ENCODE measurements at places on chromosomes 11 and 22.

- no peak for DNase-seq
These were observed 9.4 kb downstream of the CNGA4 start for GRCh38 chr11:6248248-6248647.

DNA sequence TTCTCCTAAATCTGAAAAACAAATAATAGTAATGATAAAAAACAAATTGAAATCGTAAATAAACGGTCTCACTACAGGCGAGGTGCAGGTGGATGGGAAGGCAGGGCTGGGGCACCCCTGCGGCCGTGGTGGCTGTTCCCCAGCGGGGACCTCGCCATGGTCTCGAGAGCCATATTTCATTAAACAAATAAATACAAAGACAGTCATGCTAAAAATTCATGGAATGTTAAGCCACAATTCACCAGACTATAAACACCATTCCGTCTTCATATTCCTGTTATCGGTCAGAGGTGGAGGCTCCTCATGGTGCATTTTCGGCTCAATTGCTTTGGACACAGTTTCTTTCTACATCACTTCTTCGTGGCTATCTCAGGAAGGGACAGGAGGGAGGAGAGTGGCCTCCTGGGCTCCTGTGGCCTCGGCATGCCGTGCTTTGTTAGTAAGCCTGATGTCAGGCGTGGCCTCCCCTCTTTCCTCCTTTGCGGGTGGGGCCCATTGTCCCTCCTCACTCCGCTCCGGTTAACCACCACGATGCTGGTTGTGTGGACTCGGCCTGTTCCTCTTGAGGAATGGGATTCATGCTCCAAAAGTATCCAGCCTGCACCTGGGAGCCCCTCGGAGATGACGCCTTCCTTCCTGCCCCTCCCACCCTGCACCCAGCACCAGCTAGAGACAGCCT lies 16.1 kb upstream of the BRSK2 start:
- no peak for DNase-seq

DNA sequence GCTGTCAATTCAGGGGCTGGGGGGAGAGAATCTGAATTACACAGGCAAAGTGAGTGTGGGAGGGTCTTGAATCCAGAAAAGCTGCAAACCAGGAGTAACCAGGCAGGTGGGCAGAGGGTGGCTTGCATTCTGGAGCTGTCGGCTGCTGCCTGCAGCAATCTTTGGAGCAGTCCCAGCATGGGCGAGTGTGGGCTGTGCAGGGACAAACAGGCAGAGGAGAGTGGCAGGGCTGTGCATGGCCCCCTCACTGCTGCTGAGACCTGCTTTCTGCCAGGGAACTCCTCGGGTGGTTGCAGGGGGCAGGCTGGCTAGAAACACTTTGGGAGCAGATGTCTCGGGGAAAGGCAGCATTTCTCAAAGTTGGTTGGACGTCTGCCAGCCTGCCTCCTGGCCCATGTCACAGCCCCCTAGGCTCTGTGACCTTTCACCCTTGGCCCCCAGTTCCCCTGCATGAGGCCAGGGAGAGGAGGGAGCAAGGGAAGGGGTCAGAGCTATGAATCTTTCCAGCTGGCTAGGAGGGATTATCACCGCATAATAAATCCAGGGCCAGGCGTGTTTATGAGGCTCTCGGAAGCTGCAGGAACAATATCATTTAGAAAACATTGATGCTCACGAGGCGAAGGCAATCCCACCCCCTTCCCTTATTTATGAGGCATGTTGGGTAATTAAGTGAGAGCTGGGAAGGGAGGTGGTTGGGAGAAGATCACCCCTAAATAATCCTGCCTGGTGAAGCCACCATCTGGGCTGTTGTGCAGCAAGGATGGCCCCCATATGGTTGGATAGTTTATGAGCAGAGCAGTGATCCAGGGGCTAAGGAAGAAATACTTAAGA lies 212.3 kb upstream of the NCAM1 start:
- no peak for DNase-seq

DNA sequence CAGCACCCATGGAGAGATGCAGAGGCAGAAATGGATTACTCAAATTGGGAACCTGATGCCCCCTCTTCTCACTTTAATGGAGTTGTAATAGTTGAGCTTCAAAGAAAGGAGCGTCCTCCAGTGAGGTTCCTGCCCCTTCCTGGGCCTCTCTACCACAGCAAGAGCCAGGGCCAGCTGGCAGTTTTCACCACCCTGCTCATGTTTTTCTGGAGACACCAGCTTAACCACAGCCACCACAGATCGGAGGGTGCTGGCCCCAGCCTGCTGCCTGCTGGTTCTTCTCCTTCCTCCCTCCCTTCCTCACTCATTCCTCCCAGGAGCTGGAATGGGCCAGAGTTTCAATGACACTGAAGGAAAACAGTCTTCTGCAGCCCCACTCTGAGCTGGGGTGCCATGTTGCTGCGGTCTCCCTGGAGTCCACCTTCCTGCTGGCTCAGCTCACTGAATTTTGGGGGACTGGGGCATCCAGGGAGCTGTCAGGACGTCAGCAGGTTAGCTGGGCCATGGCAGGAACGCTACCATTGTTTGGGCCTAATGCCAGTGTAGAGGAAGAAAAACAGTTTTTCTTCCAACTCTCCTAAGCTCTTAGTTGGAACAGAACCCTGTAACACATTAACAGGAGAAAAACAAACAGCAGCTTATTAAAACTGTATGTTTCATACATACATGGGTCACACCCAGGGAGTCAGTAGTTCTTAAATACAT lies 57.7 kb downstream of the TRAF6 start:
- DNase-seq = peak; percentile 88

GRCh38 chr11:67492069-67492727 lies 9.4 kb downstream of the AIP start:
- no peak for DNase-seq

- no peak for DNase-seq
These were observed 1.8 kb downstream of the OR51G1 start for GRCh38 chr11:4922304-4922703.

DNA sequence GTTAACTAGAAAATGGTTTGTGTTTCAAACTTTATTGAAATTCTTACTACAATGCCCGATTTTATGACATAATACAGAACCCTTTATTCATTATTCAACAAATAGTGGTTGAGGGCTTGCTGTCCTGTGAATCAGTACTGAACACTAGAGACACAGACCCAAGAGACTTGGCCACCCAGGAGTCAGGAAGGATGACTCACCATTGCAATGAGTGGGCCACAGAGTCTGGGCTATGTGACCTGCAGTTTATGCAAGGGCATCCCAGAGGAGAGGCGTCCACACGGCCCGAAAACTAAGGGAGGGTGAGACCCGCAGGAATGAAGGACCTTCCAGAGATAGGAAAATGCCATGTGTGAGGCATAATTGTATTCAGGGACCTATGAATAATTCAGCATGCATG lies 143.8 kb upstream of the DDI1 start:
- no peak for DNase-seq

DNA sequence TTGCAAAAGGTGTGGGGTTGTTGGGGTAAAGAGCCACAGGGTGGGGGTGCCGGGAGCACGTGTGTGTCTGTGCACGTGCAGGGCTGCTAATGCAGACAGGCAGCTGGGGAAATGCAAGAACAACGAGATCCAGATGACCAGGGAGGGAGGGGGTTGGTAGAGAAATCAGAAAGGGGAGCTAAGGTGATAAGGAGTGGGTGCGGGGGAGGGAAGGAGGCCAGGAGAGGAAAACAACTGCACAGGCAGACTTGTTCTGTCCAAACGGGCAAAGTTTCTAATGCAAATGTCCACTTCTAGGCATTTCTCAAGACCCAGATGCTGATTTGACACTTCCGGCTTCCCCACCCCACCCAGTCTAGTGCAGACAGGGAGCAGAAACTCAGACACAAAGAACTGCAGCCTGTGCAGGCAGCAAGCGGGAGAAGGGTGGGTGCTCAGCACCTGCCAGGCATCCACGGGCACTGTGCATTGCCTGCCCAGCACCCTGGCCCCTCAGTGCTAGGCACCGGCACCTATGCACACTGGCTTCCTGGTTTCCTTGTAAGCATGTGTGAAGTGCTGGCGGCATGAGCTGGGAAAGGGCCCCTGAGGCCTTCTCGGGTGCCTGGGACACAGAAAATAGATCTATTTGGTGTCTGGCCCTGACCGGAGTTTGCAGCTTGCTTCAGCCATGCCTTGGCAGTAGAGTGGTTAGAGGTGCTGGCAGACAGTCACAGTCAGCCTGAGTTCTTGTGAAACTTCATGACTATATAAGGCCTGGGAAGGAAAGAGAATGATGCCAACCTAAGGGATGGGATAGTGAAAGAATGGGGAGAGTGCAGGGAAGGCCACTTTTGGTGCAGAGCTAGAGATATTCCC lies 220.1 kb upstream of the SORL1-AS1 start:
- DNase-seq = no peak

DNA sequence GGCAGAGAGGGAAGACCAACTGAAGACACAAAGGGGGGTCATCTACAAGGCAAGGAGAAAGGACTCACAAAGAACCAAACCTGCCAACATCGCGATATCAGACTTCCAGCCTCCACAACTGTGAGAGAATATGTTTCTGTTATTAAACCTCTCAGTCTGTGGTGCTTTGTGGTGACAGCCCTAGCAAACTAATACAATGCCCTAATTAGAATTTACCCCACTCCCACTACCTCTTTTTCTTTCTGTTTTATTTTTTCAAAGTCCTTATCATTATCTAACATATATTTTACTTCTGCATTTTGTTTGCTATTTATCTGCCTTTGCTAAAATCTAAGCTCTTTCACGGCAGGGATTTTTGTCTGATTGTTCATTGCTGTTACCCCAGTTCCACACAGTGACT lies 2.5 kb upstream of the OR52D1 start:
- DNase-seq = peak; percentile 86

DNA sequence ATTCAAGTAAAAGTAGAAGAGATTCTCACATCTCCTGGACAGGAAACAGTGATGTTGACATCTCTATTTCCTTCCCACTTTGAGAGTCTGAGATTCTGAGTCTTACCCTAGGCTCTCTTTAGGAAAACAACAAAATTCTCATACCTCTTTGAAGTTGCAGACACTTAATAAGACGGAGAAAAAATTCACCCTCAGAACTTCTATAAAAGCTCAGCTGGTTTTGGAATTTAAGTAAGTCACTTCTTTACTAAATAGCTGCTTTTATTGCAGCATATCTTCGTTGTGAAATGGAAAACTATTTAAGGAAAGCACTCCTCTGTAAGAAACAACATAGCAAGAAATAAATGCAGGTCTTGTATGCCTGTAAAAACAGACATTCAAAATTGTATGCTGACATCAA lies 79.1 kb downstream of the MSANTD4 start:
- no peak for DNase-seq

DNA sequence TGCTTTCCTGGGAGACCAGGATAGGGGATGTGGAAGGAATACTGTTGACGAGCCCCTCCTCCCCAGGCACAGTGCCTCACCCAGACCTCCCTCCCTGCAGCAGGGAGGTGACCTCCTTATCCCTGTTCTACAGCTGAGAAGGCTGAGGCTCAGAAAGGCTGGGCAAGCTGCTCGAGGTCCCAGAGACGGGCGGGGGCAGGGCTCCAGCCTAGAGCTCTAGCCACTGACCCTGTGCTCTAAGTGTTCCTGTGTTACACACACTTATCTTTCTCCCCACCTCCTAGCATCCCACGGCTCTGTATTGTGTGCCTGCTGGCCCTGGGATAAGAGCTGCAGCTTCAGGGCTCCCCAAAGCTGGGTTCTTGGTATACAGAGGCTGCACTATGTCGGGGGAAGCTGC lies 7.9 kb downstream of the CCDC134 start:
- no peak for DNase-seq

- no peak for DNase-seq
These were observed 2.6 kb upstream of the CNIH2 start for GRCh38 chr11:66275396-66275795.

All from common myeloid progenitor, CD34-positive (primary cell).